ENCODE measurements at places on chromosomes 4 and X. TPM values are rescaled to one million over a fixed set of nuclear protein-coding genes. Genes with fewer than 3 reads are reported as not detected.

GRCh38 chr4:145525291-145525740, 43.7 kb downstream of the SMAD1 start:
- DNase-seq: no peak

- DNase-seq: no peak
These were observed 4.9 kb downstream of the UGT8 start for GRCh38 chr4:114603497-114603896.

GRCh38 chr4:21569638-21570037, 378.9 kb downstream of the KCNIP4 start:
- no peak for DNase-seq

DNA sequence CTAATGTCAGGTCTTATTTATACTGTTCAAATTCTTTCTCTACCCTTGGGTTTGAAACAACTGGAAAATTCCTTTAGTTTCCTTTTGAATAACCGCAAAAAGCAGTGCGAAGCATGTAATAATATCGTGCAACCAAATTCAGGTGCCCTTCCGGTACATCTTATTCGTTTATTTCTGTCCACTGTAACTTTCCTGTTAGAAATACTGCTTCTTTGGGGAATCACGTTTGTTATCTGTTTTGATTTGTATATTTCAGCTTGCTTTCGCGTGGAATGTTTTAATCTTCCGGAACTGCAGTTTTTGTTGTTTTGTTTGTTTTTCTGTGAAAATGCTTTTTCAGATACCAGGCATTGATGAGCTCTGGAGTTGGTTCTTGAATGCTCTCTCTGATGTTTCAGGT, 85.7 kb upstream of the HPRT1 start:
- no peak for DNase-seq

- no peak for DNase-seq
These were observed 667.7 kb upstream of the IGFBP7 start for GRCh38 chr4:57777876-57778275.

Gene RBM46
- total RNA-seq: 0.40 TPM

Gene TLR2
- total RNA-seq: 13.8 TPM

Gene ART3
- not detected for total RNA-seq

Gene IL2RG
- not detected for total RNA-seq

All from epithelial cell of proximal tubule (primary cell).